NCI-H524 treated with DMSO at 0.1 percent for 48 hours (cell line): ENCODE measurements at places on chromosomes 5 and 9.

- no peak for DNase-seq
These were observed 48.2 kb upstream of the GARNL3 start for GRCh38 chr9:127216210-127216887.

GRCh38 chr5:167361795-167362194, 929.6 kb upstream of the WWC1 start:
- peak; percentile 9 for DNase-seq

DNA sequence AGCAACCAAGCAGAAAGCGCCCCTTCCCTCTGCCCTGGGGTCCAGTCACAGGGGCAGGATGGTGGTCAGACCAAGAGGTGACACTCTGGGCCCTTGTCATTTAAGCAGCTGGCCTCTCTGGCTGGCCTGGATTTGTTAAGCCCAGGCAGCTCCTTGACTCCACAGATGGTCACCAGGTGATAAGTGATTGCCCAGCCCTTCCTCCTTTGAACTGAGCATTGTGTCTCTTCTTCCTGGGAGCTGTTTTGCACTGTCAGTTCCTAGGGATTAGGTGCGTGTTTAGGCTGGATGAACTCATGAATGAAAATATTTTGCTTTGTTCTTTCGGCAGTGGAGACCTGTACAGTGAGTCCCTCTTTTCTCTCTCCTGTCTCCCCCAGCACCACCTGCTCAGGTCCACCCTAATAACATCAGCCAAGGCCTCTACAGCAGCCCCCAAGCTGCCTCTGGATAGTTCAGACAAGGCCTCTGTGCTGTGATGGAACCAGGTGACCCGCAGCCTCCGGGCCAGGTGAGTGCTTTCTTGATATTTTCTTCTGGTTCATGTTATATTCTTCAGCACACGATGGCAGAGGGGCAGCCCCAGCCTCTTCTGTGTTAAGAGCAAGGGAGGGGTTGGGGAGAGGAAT, 139.7 kb upstream of the PITX1 start:
- DNase-seq, result no peak

DNA sequence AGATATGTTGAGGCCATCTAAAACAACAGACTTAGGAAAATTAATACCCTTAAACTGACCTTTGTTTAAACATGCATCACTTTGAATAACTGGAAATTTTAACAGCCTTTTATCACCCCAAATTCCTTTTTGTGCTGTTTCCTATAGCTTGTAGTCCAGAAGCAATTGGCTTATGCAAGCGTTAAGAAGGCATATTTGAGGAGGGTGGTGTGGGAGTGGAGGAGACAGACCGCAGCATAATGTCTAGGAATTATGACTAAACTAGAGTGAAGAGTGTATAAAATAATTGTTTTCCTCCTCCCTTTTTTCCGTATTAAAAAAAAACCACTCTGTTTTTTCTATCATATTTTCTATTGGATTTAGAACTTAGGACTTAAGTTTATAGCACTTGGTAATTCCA, 51.8 kb upstream of the MPDZ start:
- no peak for DNase-seq

DNA sequence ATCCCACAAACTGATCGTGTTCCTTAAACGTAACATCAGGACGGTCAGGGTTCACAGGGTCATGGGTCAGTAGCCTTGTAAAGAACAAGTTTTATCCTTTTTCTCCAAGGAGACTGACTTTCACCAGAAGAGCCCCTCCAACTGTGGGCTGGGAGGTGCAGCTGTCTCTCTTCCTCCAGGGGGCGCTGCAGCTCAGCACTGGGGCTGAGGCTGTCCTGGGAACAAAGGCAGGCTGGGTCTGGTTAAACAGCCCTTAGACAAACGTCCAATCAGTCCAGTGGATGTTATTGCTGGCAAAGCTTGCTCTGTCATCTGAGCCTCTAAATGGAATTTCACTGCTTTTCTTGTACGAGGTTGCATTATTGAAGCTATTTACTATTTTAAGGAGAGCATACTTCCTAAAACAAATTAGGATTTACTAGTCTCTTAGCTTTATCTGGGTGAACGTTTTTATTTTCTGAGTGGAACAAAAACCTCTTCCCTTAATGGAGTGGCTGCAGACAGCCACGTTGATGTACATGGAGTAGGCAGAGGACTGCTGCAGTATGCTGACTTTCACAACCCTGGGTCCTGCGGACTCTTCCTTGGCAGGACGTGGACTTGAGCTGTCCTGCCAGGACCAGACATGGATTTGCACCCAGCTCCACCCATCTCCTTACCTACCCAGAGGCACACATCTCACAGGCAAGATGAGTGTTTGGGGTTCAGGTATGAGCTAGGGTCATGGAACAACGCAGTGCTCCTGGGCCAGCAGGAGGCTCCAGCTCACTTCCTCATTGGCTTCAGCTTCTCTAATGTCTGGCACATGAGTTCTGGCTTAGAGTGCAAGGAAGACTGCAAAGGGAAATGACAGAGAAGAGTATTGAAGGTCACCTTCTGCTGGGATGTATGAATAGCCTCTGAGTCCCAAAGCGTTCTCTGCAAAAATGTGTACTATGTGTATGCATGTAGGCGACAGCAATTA, 7.8 kb downstream of the EXOSC2 start:
- DNase-seq, result no peak

GRCh38 chr5:151154931-151155774, 2.4 kb downstream of the ANXA6 start:
- DNase-seq, result no peak

DNA sequence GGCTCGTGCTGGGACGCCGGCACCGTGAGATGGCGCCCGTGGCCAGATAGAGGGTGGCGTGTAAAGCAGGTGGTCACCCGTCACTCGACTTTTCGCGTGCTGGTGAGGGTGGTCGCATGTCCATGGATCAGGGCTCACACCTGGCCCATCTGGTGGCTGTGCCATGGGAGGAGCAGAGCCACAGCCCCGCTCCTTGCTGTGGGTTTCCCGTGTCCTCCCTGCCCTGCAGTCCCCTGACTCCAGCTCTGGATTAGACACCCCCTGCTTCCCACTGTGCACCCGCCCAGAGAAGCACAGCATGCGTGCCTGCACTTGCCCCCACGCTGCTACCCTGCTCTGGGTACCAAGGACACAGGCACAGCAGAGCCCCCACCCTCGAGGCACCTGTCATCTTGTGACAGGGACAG, 1.8 kb upstream of the TMEM250 start:
- DNase-seq, result no peak

GRCh38 chr9:114779352-114779845, 26.4 kb downstream of the TNFSF15 start:
- DNase-seq, result no peak

DNA sequence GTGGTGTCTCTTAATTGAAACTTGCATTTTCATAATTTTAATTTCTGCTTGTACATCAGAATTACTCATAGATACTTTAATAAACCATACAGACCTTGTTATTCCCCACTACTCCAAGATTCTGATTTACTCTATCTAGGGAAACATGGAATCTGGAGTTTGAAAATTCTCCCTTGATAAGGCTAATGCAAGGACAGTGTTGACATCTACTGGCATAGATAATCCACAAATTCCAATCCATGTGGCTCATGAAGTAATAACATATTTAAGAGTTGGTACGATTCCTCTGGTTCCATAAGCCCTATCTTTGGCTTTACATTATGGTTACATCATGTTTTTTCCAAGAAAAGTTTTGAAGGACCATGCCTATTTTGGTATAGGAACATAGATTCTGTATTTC, 759.2 kb downstream of the TLR4 start:
- no peak for DNase-seq

DNA sequence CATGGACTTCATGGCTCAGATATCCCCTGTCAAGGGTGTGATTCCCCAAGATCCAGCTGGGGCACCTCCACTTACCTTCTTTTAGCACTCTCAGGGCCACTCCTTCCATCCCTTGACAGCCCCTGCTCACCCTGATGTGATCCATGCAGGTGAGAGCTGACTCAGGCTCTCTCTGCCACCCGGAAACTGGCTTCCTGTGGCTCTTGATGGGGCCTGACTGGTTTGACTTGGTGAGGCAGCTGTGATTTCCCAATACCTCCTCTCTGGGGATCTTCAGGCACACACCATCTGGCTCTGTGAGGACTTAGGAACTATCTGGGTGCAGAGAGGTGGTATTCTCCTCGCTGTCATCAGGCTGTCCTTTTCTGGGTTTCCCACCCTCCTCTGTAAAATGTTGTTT, 7.9 kb upstream of the FAT2 start:
- peak; percentile 46 for DNase-seq

GRCh38 chr5:77131361-77131760, 44.3 kb upstream of the ZBED3 start:
- no peak for DNase-seq

GRCh38 chr5:95027151-95027721, 257.7 kb downstream of the MCTP1 start:
- DNase-seq, result no peak

GRCh38 chr5:172035049-172035448, 28.6 kb upstream of the FBXW11 start:
- DNase-seq, result no peak

GRCh38 chr5:45417285-45417998, 278.7 kb downstream of the HCN1 start:
- no peak for DNase-seq

DNA sequence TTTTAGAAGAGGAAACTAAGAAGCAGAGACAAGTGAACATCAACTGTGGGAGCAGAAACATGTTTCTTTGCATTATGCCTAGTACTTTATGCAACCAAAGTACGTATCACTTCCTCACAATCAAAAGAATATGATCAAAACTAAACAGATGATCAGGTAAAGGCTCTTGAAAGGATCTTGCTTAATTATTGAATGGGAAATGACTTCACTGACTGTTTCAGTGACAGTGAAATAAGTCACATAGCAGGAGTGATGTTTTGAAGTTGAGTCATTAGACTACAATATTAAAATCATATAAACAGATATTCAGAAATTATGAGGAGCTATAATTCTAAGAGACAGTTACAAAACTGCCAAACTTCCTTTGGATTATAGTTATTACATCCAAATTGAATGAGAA, 527.3 kb downstream of the MTRR start:
- no peak for DNase-seq

DNA sequence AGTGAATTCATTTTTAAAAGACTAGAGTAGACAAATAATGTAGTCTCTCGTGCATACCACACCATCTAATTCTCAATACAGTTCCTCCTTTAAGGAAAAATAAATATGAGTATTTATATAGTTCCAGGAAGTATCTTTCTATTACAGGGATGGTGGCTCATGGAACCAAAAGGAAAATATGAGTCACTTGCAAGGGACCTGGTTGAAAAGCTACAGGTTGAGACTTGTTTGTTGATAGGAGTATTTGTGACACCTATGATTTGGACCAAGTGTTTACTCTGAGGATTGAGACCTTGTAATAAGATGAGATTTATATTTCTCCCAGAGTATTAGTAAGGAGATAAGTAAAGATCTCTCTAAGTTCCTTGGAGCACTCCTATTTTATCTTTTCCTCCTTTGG, 67.4 kb downstream of the CDO1 start:
- DNase-seq, result no peak

DNA sequence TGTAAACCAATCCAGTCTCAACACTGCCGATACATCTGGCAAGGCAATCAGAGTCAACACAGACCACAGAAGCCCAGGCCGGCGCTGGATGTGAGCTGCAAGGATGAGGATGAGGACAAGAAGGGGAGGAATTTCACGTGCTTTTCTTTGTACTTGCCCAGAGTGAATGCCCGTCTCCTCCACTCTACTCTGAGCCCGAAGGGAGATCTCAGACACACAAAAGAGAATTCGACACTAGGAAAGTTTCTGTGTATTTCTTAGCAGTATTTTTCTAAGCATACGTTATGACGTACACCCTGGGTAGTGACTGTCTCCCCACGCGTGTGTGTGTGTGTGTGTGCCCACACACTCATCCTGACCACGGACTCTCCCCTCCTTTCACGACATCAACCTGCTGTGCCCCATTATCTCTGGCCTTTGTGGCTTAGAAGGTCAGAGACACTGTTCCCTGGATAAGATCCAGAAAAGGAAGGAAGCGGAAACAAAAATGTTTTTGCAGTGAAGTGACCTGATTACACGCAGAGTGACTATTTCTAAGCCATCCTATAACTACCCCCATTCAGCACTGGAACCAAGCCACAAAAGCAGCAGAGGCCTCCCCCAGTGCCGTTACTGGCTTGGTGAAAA, 227.3 kb upstream of the DAPK1 start:
- no peak for DNase-seq

DNA sequence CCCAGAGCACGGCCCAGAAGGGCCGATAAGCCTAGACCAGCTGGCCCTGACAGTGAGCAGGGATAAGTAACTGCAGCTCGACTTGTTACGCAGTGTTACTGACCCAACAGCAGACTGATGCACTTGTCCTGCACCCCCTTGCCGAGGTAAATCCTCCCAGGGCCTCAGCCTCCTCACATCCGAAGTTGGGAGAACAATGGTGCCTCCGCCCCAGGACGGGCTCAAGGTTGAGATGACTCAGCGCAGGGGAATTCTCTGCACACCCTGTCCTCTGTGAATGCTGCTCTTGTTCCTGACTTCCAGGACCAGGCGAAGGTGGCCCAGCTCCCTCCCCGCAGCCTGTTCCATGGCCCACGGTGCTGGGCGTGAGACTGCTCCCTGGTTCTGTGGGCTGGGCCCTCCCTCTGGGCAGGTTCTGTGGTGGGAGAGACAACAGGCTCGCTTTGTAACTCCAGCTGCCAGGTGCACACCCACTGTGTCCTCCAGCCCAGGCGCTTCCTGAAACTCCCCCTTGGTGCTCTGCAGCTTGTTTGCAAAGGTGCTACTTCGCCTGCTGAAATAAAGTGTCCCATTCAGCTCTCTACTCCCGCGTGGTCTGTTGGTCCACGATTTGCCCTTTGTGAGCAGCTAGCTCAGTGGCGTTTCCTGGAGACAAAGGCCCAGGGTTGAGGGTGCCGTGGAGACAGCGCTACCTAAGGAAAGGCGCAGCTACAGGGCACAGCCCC, 40.1 kb upstream of the SLC6A19 start:
- no peak for DNase-seq
